ENCODE measurements at places on chromosomes 5 and 9.

- ATAC-seq = no peak
Measured at GRCh38 chr9:7960320-7961050, 160.9 kb upstream of the DMAC1 start.

GRCh38 chr5:168401880-168402279 is 84.4 kb upstream of the RARS1 start:
- peak; percentile 91 for ATAC-seq

GRCh38 chr5:81226286-81226685 is 6.8 kb upstream of the CKMT2 start:
- no peak for ATAC-seq

- no peak for ATAC-seq
Measured at GRCh38 chr5:131265311-131265803, 1.5 kb downstream of the CDC42SE2 start.

DNA sequence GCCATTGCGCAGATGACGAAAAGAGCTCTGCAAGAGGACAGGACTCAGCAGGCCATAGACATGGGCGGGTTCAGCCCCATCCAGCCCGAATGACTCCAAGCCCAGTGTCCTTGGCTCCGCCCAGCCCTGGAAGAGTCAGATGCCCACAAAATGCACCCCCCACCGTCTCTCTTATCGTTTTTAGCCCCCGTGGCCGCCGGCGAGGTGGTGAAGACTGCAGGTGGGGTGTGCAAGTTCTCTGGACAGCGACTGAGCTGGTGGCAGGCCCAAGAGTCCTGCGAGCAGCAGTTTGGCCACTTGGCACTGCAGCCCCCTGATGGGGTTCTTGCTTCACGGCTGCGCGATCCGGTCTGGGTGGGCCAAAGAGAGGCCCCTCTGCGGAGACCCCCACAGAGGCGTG is 2.1 kb downstream of the ADGRD2 start:
- peak; percentile 68 for ATAC-seq

DNA sequence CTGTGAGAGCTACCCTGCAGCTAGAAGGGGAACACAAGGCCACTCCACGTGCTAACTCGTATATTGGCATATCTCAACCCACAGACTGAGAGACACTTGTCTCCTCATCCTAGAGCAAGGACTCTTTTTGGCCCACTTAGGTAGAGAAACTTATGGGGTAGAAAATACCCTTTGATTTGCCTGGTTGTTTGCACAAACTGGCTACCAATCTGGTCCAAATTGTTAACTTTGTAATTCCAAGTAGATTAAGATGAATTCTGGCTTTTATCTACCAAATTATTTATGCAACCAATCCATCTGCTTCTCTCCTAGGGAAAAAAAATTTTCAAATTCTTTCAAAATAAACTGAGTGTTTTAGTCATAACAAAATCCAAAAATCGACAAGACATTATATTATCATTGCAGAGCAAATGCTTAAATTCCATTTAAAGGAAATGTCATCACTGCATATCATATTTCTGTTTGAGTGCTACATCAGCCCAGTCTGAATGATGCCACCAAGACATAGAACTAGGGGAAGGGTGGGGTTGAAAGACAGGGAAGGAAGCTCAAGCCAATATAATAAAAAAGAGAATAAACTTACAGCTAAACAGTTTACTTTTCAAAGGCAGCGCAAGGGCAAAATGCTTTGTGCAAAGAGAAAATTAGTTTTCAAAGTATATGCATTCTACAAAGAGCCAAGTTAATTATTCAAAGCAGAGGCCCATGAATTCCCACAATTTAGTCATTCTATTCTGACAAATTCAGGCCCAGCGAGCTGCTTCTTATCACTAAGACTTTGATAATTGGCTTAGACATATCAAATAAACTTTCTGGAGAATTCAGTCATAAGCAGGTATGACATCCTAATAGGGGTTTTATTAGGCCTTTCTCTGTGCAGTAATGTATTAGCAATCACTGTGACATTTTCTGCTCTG is 198.0 kb downstream of the CAAP1 start:
- ATAC-seq = no peak

DNA sequence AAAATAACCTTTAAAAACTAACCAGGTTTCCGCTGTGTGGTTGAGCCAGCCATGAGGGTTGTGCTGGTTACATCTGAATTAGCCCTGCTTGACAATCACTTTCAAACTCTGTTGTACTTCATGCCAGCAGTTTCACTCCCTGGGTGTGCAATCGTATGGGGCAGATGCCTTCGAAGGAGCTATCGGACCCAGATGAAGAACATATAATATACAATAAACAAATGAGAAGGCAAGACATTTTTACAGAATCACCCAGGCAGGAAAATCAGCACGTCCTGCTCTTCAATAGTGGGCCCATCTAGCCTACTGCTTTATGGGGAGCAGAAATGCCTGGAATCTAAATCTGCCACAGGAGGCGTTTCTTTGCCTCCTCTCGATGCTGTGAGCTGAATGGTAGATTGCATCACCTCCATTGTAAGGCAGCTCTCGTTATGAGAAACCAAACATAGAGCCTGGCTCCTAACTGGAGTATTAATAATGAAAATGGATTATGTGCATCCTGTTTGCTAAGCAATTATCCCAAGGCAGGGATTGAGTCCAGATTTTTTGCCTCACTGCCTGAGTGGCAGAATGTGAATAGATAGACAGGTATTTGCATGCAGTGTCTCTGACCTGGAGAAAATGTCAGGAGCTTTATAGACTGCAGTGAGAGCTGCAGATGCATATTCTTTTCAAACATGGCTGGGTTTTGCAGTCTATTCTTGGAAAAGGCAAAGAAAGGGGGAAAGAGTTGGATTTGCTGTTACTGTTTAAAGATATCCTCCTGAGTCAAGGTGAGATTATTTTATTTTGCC is 143.3 kb upstream of the SMARCA2 start:
- peak; percentile 29 for ATAC-seq

- ATAC-seq = no peak
Measured at GRCh38 chr5:43643750-43644149, 40.8 kb downstream of the NNT start.

DNA sequence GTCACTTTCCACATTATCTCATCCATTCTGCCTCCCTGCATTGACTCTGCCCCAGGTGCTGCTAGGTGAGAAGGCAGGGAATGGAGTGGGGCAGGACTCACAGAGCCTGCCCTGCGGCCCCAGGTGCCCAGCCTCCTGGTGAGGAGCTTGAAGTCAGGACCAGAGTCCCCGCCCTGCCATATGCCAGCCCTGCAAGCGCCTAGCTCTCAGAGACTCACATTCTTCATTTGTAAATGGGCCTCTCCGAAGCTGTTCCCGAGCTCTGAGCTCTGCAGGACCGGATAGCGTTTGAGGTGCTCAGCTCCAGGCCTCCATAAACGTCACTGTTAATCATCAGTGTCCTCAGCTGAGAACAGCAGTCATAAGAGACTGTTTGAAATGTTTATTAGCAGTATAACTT is 75.1 kb upstream of the STXBP1 start:
- peak; percentile 60 for ATAC-seq

DNA sequence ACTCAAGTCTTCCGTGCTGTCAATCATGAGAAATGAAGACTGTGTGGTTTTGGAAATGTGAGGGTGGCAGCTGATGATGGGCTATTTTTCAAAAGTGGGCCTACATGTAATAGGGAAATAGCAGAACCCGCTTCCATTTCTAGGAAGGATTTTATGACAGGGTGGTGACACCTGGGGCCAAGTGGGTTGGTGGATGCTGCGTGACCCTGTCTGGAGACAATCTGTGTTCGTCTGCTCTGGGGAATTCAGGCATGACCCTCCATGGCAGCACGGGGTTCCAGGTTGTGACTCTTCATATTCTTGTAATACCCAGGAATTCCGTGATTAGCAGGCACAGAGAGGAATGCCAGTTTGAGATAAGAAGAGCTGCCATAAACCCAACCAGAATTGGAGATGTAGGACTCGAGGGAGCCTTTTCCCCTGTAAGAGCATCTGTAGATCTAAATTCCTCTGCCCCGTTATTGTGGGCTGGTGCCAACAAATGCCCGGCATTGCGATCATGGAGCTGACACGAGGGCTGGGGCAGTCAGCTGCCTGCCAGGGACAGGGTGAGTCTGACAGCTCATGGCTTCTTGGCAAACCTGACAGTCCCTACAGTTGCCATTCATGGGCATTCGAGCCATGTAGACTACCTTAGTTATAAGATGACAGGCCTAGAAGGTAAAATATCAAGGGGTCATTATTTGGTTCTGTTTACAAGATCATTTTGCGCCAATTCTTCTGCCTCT is 279.7 kb downstream of the GADD45G start:
- no peak for ATAC-seq

- peak; percentile 91 for ATAC-seq
Measured at GRCh38 chr5:173472164-173472563, 143.9 kb upstream of the STC2 start.

DNA sequence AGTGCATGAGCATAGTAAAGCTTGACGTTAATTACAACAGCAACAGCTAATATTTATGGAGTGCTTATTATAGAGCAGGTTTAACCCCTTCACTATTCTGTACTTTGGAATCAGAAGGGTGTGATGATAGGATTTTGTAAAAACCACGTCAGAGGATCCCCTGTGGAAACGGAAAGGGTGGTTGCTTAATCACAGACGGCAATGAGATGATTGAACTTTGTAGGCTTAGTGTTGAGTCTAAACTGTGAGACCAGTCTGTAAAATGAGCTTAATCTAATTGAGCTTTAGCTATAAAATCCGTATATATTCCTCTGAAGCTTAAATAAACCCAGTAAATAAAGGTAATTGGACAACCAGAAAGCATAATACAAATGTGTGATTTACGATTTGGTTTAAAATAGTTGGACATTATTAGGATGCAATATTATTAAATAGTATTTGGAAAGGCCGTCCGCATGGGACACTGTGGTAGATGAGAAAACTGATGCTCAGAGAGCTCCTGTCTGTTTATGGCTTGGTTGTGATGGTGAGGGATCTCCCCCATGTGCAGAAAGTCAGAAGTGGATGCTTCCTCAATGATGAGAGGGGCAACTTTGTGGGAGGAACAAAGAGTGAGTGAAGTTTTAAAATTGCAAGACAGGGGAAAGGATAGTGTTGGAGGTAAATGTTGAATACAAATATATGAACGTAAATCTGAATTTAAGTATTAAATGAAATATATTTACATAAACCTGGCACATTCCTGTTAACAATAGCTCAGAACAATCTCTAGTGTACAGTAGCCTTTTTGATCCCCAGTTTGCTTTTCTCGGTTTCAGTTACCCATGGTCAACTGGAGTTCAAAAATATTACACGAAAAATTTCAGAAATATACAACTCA is 23.4 kb upstream of the SCGB3A2 start:
- ATAC-seq = no peak

- ATAC-seq = no peak
Measured at GRCh38 chr5:65986050-65986451, 59.7 kb downstream of the ERBIN start.

GRCh38 chr5:22776285-22776684 is 76.9 kb downstream of the CDH12 start:
- ATAC-seq = no peak

DNA sequence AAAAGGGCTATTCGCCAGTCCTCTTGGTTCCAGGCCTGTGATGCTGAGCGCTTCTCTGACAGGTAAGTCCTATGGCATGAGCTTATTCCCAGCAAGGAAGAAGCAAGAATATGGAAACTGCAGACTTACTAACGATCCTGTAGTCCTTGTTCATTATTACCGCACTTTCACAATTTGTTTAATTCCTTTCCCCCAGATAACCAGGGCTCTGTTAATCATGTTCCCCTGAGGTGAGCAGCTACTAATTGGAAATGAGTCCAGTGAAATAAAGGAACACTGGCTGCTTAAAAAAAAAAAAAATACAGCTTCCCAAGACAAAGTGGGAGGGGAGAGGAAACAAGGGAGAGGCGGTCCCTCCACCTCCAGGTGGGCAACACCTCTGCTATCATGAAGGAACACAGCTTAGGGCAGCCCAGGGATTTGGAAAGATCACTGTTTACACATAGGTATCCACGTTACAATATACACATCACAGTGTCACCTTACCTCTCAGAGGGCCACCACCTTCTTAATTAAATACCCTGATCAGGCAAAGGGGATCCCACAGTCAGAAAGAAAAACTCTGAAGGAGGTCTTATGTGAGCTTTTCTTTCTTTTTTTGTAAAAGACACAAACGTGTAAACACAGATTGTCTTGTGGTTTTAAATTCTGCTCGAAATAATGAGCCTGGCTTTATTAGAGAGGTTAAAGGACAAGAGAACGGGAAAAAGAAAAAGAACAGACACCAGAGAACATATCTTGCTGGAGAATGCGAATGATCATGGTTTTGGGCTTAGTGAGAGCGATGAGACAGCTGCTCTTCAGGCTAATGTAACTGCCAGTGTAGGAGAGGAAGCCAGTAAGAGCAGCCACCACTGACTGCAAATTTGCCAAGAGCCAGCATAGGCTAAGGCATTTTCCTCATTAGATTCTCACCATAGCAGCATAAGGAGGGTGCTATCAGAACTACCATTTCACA is 258.6 kb downstream of the CRB2 start:
- no peak for ATAC-seq

DNA sequence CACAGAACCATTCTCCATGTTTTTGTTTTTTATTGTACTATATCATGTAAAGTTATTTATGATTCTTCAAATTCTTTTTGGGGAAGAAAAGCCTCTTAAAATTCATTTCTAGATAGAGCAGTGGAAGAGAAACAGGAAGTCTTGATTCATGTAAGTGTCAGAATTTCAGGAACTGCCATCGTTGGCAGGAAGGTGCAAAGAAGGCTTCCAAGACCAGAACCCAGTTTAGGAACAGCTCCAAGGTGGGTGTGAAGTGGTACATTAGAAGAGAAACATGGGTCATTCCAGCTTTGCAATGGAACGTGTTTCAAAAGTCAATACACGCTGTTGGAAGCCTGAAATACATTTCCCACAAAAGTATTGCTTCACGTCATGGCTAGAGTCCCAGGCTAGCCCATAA is 14.8 kb downstream of the SAXO1 start:
- ATAC-seq = no peak

DNA sequence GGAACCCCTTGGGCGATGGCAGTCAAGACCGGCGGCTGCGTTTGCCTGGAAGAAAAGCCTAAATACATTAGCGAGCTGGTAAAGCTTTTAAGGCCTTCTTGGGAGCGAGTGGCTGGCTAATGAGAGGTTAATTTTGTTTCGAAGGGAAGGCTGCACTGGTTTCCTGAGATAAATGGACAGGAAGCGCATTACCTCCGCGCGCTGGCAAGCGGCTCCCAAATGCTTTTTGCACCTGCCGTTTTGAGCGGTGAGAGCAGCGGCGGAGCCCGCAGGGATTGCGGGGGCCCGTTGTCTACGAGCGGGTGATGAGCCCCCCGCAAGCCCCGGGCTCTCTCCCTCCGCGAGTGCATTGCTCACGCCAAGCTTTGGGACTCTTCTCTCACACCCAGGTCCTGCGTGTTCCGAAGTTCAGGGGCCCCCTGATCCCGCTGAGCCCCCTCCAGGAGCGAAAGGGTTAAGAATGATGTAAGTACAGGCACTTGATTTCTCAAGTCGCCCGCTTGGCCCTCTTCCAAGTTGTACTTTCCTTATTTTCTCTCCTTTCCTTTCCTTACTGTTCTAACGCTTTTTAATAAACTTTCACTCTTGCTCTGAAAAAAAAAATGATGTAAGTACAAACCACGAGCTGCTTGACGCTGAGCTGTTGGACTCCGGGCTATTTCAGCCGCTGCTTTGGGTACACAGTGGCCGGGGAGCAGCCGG is 3.1 kb upstream of the RGMB start:
- no peak for ATAC-seq

GRCh38 chr9:77707383-77708063 is 59.4 kb upstream of the GNA14 start:
- ATAC-seq = peak; percentile 61

Measured in esophagus mucosa (tissue), 1 donor.